ENCODE measurements at places on chromosomes 16 and 17.

DNA sequence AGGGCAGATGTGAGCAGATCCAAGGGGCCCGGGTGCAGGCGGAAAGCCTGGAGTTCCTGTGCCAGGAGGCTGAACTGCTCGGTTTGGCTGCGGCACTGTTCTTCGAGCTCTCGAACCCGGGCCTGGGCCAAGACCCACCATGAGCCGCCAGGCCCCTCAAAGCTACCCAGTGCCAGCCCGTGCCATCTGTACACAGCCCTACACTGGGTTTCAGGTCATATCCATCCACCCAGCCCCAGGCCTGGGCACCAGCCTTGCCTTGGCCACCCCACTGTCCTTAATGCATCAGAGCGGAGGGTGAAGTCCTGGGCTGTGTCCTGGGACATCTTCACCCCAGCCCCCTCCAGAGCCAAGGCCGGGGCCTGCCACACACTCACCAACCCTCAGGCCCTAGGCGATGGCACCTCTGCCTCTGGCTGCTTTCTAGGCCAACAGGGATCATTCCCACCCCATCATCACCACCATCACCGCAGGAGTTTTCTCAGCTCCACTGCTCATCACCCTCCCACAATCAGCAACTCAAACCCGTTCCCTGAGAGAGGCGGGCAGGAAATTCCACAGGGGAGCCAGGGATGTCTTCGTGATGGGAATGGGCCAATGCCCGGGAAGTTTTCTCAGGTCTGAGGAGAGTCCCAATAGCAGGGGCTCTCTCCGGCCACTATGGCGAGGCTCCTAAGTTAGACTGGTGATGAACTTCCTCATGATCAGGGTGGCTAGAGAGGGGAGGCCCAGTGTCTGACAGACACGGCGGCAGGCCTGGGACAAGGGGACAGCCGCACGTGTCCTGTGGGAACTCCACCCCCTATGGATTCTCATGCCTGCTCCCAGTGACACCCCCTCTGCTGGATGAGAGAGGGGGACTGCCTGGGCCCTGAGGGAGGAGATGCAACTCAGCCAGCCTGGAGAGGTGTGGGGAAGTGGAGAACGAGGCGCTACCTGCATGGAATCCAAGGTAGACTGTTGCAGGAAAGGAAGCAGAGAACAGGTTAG lies 9.1 kb downstream of the TSPOAP1 start:
- no peak for DNase-seq

- DNase-seq = peak; percentile 54
These were observed 118.2 kb upstream of the SMURF2 start for GRCh38 chr17:64780096-64781013.

DNA sequence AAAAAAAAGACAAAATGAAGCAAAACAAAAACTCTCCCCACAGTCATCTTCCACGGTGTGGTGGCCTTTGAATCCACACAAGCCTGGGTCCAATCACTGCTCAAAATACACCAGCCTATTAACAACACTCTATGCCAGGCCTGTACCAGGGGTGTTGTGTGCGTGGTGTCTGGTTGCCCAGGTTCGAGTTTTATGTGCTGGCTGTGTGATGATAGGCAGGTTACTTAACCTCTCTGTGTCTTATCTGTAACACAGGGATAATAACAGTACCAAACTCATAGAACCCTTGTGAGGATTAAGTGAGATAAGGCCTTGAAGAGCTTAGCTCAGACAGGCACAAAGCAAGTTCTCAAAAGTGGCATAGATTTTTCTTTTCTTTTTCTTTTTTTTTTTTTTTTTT lies 235.2 kb downstream of the PARN start:
- DNase-seq = no peak

DNA sequence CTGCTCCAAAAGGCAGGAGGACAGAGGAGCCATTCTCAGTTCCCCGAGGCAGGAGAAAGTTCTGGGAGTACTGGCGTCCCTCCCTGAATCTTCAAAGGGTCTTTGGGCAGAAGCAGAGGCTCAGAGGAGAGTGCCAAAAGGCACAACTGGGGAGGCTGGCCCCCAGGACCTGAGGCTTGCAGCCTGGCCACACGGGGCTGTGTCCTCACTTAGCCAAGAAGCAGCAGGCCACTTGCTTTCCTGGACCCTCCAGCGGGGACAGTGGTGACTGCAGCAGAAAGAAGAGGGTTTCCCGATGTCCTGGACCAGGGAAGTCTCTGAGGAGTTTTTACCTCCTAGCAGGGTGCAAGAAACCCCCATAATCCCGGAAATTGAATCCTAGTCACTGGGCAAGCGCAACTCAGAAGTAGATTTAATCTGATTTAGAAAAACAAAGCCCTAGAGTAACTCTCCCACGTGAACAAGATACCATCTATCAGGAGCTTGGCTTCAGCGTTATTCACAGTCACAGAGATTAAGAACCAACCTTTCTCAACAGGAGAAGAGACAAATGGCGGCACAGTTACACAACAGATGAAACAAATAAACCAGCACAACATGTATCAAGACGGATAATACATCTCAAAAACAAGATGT lies 25.5 kb upstream of the BCO1 start:
- DNase-seq = no peak

- DNase-seq = peak; percentile 68
These were observed 65.6 kb downstream of the XYLT1 start for GRCh38 chr16:17404941-17405689.

DNA sequence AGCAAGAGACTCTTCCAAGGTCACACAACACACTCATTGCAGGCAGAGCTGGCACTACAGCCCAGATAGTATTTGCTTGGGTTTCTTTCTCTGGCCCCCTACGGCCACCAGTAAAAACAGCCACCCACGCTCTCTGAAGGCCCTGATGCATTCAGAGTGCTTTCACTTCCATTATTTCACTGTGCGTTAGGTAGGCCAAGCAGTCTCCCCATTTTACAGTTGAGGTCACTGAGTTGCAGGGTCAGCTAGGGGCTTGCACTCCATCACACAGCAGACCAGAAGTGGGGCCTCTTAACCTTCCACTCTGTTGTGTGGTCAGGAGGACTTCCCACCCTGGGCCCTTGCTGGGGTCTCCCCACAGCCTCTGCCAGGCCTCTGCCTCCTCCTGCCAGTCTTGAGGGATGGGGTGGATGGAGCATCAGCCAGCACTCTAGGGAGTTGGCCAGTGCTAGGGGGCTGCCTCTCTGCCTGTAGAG lies 2.5 kb downstream of the TBX21 start:
- no peak for DNase-seq

DNA sequence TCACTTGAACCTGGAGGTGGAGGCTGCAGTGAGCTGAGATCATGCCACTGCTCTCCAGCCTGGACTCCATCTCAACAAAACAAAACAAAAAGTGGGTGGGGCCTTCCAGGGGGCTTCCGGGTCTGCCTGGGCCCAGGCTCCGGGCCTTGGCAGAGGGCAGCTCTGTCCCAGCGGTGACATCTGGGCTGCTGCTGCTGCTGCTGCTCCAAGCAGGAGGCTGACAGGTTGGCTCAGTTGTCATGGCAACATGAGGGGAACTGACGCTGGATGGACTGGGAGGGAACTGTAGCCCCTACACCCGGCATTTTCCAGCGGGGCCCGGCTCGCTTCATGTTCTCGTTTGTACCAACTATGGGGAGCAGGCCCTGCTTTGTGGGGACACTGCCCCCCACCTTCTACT lies 4.0 kb downstream of the BAIAP3 start:
- DNase-seq = no peak

- DNase-seq = peak; percentile 30
These were observed 28.6 kb downstream of the PMP22 start for GRCh38 chr17:15236281-15237105.

DNA sequence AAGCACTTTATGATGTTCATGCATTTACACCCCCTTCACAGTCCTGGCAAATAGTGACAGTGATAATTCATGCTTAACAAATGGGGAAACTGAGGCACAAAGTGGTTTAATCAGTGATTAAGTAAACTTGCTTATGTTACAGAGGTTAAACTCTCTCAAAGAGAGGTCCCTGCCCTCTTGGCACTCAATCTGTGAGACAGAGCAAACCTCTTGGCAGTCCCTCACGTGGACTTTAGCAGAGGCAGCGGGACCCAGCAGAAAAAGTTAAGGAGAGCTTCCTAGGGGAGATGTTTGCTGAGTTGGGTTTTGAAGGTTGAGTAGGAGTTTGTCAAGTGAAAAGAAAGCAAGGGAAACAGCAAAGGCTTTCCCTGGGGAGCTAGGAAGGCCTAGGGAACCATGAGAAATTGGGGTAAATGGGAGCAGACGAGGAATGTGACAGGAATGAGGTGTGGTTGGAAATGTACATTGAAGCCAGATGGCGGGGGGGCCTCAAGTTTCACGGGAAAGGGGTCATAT lies 10.7 kb downstream of the SOCS1 start:
- DNase-seq = no peak

DNA sequence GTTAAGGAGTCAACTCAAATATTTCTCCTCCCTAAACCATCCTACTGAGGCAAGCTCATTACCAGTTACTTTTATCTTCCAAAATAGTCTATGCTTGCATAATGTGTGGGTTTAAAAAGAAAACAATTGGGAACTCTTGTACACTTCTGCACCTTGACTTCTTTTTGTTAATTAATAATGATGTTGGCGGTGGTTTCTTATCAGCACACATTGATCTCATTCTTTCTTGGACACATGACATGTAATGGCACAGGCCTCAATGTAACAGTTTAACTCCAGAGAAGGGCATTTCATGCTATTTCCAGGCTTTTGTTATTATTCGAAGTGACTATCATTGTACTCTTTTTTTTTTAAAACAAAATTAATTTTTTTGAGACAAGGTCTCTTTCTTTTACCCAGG lies 7.8 kb downstream of the PLCG2 start:
- no peak for DNase-seq

DNA sequence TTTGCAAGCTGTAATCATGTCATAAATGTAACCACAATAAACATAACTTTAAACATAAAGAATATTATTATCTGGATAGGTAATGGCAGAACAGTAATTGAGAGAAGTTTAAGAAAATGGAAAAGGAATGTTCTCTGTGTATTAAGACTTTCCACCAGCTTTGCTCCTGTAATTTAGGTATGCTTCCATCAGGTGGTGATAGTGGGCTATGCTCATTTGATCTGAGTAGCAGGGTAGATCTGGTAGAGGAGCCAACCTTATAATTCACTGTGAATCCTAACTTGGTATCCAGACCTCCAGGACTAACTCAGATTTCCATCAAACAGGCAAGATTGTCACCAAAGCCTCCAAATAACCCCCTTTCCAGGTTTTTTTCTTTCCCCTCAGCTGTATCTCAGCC lies 137.9 kb upstream of the ZKSCAN2 start:
- no peak for DNase-seq

DNA sequence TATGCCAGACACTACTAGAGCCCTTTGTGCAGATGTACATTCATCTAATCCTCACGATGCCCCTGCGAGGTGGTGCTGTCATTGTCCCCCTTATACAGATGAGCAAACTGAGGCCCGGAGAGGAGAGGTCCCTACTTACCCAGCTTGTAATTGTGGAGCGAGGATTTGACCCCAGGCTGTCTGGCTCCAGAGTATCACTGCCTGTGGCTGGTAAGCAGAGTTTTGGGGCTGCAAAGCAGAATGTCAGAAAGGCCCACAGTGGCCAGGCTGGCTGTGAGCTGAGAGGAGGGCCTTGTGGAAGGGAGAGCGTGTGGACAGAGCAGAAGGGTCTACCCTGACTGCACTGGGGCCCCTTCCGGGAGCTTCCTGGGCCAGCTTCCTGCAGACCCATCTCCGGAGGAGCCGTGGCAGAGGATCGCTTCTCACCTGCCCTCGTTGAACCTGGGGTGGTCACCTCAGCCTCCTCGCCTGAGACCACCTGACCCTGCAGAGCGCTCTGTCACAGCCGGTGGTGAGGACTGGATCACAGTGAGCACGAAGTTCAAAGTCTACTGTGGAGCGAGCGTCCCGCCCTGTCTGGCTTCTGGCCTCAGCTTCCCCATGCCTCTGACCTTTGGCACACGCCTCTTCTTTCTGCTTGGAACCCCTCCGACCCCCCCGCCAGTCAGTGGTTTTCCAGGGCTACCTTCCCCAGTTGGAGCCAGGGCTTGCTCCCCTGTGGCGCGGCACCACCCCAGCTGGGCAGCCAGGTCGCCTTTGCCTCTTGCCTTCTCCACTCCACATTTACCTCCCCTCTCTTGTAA lies 12.1 kb downstream of the CMIP start:
- DNase-seq = no peak

All from ELR (cell line).